Renal cortex interstitium (tissue), 15 donors: ENCODE measurements at places on chromosomes 1 and 21. TPM values are rescaled to one million over a fixed set of nuclear protein-coding genes. Genes with fewer than 3 reads are reported as not detected.
A peak's percentile ranks its signal among the peaks of the same experiment; 100 is the strongest.

- DNase-seq, result no peak
Measured at GRCh38 chr1:37723390-37724078, 31.2 kb downstream of the CDCA8 start.

DNA sequence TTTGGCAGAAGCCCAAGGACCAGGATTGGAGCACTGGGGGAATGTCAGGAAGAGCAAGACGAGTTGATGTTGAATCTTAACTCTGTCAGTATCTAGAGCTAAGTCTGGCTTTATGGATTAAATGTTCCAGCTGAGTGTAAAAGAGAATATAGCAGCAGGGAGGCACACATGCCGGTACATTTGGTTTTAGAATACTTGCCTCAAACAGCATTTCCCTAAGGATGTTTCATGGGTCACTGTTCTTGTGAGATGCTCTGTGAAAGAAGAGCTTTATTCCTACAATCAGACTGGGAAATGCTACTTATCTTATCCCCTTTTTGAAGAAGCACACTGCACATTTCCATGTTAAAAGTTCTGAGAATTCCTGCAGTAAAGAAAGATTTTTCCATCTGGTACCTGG lies 440.3 kb upstream of the B3GALT2 start:
- DNase-seq, result no peak

Gene TRIM67
- polyA plus RNA-seq, result 0.05 TPM

DNA sequence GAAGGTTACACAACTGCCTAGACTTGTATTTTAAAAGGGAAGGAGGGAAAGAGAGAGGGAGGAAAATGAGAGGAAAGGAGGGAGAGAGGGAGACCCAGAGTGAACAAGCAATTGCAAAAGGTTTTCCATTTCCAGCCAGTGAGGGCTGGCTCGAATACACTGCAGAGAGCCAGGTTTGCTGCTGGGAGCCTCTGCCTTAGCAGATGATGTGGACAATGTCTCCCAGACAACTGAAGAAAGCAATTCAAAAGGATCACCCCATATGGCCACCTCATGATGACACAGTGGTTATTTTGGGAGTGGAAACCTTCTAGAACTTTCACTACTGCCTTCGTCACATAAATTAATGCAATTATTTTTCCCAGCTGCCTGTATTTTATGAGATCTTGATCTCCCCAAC lies 86.4 kb downstream of the BCAR3 start:
- DNase-seq, result no peak

- no peak for DNase-seq
Measured at GRCh38 chr1:228213917-228214808, 6.3 kb downstream of the OBSCN start.

GRCh38 chr1:5826601-5827000 lies 165.6 kb downstream of the NPHP4 start:
- no peak for DNase-seq

DNA sequence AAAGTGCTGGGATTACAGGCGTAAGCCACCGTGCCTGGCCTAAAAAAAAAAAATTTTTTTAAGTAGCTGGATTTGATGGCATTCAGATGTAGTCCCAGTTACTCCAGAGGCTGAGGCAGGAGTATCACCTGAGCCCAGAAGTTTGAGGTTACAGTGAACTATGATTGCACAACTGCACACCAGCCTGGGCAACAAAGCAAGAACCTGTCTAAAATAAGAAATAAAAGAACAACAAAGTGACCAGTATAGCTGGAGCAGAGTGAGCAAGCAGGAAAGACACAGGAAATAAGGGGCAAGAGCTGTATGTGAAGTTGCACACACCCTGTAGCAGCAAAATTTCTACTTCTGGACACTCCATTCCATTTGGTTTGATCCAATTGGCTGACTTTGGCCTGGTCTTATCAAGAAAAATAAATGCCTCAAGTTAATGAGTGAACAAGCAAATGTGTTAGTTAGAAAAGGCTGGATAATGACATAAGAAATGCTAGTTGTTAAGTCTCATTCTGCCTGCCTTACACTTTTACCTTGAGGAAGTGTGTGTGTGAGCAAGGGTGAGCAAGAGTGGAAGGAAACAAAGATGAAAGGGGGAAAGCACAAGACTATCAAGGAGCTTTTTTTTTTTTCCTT lies 7.9 kb downstream of the ATP5IF1 start:
- no peak for DNase-seq

DNA sequence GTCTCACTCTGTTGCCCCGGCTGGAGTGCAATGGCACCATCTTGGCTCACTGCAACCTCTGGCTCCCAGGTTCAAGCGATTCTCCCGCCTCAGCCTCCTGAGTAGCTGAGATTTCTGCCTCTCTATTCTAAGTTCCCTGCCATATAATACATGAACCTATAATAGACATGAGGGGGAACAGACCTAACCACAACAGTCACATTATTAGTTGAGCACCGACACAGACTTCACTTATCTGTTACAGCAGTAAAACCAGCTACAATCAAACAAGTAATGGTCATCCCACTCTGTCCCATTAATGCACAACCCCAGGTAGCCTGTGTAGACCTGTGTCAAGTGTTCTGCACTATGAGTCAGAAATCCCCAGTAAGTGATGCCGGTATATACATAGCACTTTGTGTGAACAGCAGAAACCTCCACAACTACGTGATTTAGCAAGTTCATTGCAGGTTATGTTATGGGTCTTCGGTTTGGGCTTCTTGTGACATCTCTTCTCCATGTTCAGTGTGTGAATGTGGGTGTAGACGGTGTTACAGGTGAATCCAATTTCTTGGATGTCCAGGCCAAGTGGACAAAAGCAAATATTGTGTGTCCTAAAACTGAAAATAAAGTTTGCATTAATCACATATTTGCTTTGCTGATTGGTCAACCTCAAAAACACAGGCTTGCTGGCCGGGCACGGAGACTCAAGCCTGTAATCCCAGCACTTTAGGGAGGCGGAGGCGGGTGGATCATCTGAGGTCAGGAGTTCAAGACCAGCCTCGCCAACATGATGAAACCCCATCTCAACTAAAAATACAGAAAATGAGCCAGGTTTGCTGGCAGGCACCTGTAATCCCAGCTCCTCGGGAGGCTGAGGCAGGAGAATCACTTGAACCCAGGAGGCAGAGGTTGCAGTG lies 3.6 kb downstream of the MMACHC start:
- DNase-seq, result no peak

DNA sequence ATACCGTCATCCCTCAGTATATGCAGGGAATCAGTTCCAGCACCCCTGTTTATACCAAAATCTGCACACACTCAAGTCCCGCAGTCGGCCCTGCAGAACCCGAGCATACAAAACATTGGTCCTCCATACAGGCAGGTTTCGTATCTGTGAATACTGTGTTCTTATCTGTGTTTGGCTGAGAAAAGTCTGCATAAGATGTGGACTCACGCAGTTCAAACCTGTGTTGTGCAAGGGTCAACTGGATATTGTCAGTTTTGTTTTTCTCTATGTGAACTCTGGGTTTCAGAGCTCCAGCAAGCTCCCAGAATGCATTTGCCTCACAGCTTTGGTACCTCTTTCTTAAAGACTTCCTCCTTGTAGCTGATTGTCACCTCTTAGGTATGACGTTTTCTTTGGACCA lies 100.6 kb downstream of the NR5A2 start:
- no peak for DNase-seq

GRCh38 chr1:235410467-235410866 lies 43.2 kb downstream of the TBCE start:
- DNase-seq, result no peak

- DNase-seq, result no peak
Measured at GRCh38 chr1:244339776-244340175, 111.9 kb downstream of the ADSS2 start.

- no peak for DNase-seq
Measured at GRCh38 chr1:172723251-172723650, 64.3 kb downstream of the FASLG start.

DNA sequence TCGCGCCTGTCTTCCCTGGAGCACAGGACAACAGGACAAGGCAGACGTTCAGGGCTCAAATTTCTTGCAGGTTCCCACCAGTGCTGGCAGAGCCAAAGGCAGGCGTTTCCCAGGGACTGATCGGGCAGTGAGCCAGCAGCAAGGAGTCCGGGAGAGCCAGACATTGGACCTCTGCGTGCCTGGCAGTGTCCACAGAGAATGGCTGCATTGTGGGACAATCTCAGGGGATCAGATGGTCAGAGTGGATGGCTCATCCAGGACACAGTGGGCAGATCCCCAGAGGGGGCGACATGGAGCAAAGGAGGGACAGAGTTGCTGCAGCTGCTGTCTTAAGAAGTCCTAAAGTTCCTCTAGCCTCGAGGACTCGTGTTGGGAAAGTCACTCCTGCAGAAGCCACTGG lies 4.6 kb downstream of the TMEM63A start:
- DNase-seq, result no peak

GRCh38 chr1:68287241-68287640 lies 54.9 kb upstream of the WLS start:
- DNase-seq, result no peak

DNA sequence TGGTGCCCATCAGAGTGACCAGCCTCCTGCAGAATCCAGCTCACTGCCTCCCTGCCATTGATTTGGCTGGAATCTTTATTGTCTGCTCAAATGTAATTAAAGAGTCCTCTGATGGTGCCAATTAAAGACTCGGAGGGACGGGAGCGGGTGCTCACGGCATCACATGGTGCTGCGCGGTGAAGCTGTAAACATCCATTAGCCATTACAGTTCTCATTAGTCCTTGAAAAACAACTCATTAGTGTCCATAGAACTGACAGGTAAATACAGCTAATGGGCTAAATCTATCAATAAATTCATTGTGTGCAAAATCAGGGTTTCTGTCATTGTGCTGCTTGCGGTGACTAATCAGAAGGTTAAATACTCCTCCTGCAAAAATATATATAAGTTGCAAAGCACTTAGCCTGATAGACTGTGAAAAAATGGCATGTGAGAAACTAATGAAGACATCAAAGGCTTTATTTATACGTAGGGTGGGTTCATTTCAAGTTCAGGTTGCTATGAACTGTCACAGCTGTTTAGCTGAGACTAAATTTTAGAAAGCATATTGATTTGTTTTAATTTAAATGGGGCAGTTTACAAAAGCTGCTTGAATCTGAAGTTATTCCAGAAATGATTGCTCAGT lies 289.8 kb upstream of the POU3F1 start:
- DNase-seq, result peak; percentile 36

- no peak for DNase-seq
Measured at GRCh38 chr1:84770481-84770880, 80.2 kb upstream of the SSX2IP start.

DNA sequence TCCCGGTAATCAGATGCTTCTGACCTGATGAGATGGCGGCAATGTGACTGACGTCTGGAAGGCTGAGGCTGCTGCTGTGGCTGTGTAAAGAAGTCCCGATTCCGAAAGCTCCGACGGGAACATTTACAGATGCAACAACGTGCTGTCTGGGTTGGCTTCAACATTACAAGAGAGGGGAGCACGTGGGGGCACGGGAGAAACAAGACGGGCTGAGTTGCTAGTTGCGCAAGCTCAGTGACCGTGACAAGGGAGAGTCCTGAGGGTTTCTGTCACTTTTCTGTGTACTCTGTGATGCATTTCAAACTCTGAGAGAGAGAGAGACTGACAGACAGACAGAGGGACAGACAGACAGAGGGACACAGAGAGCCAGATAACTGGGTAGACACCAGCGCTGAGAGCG lies 25.6 kb upstream of the LRRC47 start:
- no peak for DNase-seq

DNA sequence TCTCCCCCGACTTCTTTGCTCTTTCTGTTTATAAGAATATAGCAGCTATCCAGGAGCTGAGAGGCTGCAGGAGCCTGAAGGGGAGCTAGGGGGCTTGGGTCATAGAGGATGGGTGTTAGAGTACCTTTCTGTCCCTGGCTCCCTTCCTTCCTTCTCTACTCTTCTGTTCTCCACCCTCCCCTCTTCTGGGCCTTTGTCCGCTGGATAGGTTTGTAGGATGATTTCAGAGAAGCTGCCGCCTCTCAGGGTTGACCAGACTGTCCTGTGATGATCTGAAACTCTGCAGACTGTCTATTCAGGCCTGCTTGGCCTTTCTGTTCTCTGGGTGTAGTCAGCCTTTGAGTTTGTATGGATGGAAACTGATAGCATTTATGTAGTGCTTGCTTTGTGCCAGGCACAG lies 26.3 kb downstream of the PPFIA4 start:
- no peak for DNase-seq

- DNase-seq, result no peak
Measured at GRCh38 chr1:233045588-233045987, 95.2 kb downstream of the NTPCR start.

DNA sequence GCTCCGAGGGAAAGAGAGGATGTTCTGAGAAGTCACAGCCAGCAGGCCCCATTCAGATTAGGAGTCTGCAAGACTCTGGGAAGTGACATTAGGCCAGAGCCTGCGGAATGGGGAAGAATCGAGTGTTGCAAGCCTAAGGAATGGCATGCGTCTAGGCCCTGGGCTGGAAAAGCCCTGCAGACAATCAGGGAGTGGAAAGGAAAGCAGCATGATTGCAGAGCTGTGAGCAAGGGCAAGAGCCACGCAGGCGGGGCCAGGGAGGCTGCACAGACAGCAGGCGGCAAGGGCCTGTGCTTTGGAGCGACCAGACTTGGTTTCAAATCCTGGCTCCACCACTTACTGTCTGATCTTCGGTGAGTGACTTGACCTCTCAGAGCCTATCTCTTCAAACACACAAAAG lies 118.2 kb downstream of the RRAGC start:
- DNase-seq, result no peak

DNA sequence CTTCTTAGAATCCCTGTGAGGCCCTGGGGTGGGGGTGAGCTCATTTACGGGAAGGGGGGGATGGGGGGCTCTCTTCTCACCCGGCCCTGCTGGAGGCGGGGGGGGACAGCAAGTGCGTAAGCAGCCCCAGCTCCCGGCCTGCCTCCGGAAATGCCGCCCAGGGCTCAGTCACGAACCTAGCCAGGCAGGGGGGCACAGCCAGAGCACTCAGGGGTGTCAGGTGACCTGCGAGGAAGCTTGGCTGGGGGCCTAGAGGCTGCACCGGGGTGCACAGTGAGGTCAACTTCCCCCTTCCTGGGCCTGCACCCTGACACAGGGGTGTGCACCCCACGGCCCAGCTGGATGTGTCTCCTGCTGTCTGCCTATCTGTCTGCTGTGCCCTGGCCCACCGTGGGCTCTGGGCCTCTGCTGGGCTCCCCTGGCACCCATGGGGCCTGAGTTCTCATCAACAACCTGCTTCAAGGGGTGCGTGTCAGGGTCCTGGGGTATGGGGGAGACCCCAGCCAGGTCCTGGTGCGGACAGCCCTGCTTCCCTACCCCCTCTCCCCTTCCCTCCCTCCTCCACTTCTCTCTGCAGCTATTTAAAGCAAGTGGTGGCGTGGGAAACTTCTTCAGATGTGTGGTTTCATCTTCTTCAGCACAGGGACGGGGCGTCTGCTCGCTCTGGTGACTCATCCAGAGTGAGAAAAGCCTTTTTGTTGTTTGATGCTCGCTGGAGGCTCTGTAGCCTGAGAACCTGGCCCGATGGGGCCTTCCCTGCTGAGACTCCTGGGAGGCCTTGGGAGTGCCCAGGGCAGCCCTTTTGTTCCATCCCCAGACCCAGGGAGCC lies 92.5 kb upstream of the RUNX3 start:
- DNase-seq, result no peak
